ENCODE measurements at places on chromosomes 5 and 9. TPM values are rescaled to one million over a fixed set of nuclear protein-coding genes. Genes with fewer than 3 reads are reported as not detected.

DNA sequence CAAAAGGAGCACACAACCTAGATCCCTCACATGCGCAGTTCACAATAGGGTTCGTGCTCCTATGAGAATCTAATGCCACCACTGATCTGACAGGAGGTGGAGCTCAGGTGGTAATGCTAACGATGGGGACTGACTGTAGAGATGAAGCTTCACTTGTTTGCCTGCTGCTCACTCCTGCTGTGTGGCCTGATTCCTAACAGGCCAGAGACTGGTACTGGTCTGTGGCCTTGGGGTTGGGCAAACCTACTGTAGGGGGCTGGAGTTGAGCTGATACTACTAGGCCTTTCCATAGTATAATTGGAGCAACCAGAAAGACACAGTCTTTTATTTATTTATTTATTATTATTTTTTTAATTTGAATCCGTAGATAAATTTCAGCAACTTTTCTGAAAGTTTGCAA is 5.3 kb downstream of the LNPEP start:
- H3K27ac ChIP-seq = no peak overlapping the region
- H3K36me3 ChIP-seq = no peaks in the 10 kb centered on the region
- no peak for DNase-seq
- H3K4me3 ChIP-seq = no peak overlapping the region
- H3K4me1 ChIP-seq = no peaks in the 10 kb centered on the region

DNA sequence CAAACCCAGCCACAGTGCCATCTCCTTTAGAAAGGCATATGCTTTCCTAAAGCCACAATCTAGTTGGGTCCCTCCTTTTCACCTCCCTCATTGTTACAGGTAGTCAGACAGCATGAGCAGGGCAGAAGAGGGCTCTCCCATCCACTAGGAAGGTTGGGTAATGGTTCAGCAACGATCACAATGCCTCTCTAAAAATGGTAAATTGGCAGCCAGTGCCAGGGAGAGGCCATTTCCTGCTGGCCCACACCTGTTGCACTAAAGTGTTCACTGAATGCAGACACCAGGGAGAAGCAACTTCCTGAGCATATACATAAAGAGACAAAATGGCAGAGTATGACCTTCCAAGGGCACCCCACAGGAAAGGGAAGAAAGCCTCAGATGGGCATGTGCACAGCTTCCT is 31.3 kb upstream of the DAP start:
- DNase-seq = no peak
- peaks cover 19% of the 10 kb centered on the region for H3K4me1 ChIP-seq
- H3K27me3 ChIP-seq = no peaks in the 10 kb centered on the region
- H3K36me3 ChIP-seq = no peaks in the 10 kb centered on the region
- H3K4me3 ChIP-seq = no peak overlapping the region

GRCh38 chr9:21031808-21032183 is 356 bp upstream of the HACD4 start:
- peaks cover 13% of the 10 kb centered on the region for H3K4me1 ChIP-seq
- DNase-seq = no peak
- no peaks in the 10 kb centered on the region for H3K27me3 ChIP-seq
- H3K36me3 ChIP-seq = no peaks in the 10 kb centered on the region
- H3K27ac ChIP-seq = peak overlapping the region; percentile 67
- H3K4me3 ChIP-seq = peak overlapping the region; percentile 52

DNA sequence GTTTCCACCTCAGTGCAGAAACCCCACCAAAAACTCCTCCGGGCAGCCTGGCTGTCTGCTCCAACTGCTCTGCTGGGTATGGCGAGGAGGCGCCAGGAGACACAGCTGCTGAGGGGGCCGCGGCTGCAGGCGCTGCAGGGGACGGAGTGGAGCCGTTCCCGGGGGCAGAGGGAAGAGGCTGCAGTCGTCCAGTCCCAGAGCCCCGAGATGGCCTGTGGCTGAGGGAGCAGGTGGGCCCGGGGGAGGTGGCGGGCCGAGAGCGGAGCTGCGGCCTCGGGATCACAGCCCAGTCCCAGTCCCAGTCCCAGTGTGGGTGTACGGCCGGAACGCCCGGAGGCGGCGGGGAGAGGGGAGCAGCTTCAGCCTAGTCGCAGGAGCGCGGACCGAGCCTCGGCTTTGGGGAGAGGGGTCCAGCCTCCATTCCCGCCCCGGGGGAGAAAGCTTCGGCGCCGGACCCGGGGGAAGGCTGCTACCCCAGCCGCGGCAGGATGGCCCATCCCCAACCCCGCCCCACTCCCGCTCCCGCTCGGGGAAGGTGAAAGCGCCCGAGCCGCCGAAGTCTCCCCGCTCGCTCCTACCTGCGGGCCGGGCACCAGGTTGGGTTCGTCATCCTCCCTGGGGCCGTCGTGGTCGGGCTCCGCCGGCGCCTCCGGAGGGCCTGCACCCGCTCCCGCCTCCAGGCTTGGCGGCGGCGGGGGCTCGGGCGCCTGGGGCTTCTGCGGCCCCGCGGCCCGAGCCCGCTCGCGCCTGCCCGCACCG is 513 bp downstream of the FAM193B start:
- H3K4me1 ChIP-seq = no peaks in the 10 kb centered on the region
- H3K36me3 ChIP-seq = no peaks in the 10 kb centered on the region
- no peak for DNase-seq
- peak overlapping the region; percentile 88 for H3K27ac ChIP-seq
- no peaks in the 10 kb centered on the region for H3K27me3 ChIP-seq
- H3K4me3 ChIP-seq = peak overlapping the region; percentile 96

- H3K27me3 ChIP-seq = no peaks in the 10 kb centered on the region
- no peak overlapping the region for H3K4me3 ChIP-seq
- no peak for DNase-seq
- no peak overlapping the region for H3K27ac ChIP-seq
- H3K36me3 ChIP-seq = no peaks in the 10 kb centered on the region
Observed at GRCh38 chr9:129757045-129757444, 4.2 kb upstream of the PTGES start.

DNA sequence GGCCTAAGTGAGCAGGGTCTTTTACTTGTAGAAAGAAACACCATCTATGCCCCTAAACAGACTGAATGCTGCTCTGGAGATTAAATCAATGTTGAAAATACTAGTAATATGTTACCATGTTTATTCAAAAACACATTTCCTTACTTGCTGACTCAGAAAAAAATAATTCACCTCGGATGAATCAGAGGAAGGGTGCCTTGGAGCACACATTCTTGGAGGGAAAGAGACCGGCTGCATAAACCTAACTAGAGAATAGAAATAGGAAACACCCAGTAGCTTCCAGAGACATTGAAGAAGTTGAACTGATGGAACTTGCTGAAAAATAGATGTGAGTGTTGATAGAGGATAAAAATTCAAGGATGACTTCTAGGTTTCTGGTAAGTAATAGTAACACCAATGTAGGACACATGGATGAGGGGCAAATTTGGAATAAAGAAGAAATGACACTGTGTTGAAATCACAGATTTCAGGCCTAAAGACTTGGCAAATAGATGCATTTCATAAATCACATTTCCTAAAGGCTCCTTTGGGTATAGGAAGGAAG is 76.9 kb upstream of the MINAR2 start:
- no peak overlapping the region for H3K4me3 ChIP-seq
- no peaks in the 10 kb centered on the region for H3K27me3 ChIP-seq
- DNase-seq = no peak
- no peak overlapping the region for H3K27ac ChIP-seq

MYOZ3 gene
- 3.5 TPM for total RNA-seq

Measured in right atrium auricular region (tissue), 2 donors.